GM12891 (cell line): ENCODE measurements at places on chromosomes 12 and 14.

DNA sequence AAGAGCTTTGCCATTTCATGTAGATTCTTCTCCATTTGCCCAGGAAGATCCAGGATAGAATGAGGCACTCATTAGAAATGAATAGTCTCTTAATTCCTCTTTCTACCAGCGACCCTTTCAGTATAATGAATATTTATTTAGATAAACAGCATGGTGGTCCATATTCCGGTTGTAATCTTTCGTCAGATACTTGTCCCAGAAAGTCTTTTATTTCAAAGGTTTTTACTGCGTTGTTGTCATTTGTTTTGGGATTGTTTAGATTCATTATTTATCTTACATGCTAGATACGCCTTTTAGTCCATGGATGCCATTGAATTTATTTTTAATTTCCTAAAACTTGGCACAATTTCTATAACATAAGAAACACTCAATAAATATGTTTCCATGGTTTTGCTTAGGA, 139.7 kb upstream of the FLRT2 start:
- no peak for DNase-seq

- DNase-seq = no peak
Observed at GRCh38 chr14:67575684-67576083, 24.4 kb downstream of the PIGH start.

- DNase-seq = no peak
Observed at GRCh38 chr14:65366802-65367565, 45.5 kb upstream of the FUT8 start.

- DNase-seq = no peak
Observed at GRCh38 chr14:37172024-37172869, at the start of gene SLC25A21. TSS of gene SLC25A21 (minus strand) at chr14:37172606.

GRCh38 chr14:73312687-73313086, 75.4 kb downstream of the PAPLN start:
- DNase-seq = no peak

GRCh38 chr14:100558226-100558625, 29.0 kb downstream of the BEGAIN start:
- no peak for DNase-seq

DNA sequence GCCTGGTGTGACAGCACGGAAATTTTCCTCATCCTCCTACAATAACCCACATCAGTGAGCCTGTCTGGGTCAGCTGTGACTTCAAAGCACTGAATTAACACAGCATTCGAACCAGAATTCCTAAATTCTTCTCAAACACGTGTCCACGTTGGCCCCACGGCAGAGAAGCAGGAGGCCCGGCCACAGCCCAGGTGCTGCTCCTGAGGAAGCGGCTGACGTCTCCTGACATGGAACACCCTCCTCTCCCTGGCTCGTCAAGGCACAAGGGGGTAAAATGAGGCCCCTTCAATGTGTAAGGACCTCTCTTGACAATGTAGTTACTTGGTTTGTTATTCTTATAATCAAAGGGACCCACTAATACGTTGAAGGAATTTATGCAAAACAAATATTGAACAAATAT, 156.3 kb upstream of the GSC start:
- no peak for DNase-seq

GRCh38 chr14:73238941-73239340, 1.6 kb downstream of the PAPLN start:
- no peak for DNase-seq

GRCh38 chr12:85423947-85424346, 143.9 kb downstream of the ALX1 start:
- no peak for DNase-seq

GRCh38 chr12:1993871-1994371, 10.3 kb downstream of the DCP1B start:
- DNase-seq = no peak

DNA sequence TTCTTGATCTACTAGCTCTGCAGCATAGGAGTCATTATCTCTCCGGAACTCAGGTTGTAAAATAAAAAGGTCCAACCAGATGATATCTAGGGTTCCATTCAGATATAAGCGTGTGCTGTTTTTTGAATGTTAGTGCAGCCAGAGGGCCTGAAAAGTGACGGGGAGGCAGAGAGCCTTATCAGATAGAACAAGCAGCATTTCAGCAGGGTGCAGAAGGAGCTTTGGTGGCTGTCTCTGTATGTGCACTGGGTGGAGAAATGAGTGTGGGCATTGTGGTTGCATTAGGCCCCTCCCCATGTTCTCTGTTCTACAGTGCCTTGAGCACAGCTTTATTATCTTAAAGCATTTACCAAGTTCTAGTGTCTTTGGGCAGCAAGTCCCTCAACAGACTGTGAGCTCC, 275.1 kb downstream of the NRXN3 start:
- DNase-seq = no peak

DNA sequence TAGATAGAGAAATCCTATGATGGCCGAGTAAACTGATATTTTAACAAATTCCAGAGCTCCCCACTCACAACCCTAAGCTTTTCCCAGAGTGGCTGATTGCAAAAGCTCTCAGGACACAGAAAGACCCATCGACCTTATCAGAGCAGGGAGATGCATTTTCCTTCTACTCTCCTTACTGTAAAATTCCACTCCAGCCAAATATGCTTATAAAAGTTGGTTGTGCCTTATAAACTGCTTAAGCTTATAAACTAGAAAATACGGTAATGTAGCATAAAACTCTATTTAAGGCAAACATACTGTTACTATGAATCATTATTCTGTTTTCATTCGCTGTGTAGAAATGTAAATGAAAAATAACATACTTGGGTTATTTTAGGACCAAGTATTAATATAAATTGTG, 41.6 kb upstream of the TRHDE start:
- no peak for DNase-seq

- no peak for DNase-seq
Observed at GRCh38 chr14:39442293-39442692, 10.1 kb upstream of the FBXO33 start.

GRCh38 chr12:117034701-117035151, 64.5 kb downstream of the TESC start:
- DNase-seq = no peak

GRCh38 chr14:71301611-71302010, 394.4 kb downstream of the PCNX1 start:
- DNase-seq = no peak

DNA sequence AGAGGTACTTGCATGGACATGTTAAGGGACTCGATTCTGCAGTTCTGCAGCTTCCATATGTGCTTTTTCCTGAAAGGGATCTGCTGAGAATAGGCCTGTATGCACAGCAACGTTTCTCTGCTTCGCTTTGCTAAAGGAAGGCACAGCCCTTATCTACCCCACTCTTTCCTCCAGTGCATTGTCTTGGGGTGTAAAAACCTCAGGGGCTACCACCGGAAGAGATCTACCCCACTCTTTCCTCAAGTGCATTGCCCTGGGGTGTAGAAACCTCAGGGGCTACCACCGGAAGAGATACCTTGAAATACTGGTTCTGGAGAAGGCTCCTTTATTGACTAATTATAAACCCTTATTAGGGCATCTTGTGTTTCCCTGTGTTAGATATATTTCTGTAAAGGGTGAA, 52.9 kb downstream of the SEL1L start:
- DNase-seq = no peak

DNA sequence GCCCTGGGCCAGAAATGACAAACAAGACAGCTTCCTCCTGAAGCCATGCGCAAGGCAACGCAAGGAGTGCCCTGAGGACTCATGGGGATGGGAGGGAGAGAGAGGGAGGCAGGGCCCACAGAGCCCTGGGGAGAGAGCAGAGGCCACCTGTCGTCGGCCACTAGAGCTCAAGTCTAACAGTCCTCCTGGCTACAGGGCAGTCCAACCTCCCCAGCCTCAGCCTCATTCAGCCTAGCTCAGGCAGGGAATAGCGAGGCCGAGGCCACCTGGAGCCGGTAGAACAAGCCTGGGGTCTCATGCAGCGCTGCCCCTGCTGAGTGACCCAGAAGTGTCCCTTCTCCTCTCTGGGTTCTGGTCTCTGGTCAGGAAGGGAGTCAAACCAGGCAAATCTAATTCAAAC, 69.5 kb downstream of the BCL11B start:
- DNase-seq = no peak

DNA sequence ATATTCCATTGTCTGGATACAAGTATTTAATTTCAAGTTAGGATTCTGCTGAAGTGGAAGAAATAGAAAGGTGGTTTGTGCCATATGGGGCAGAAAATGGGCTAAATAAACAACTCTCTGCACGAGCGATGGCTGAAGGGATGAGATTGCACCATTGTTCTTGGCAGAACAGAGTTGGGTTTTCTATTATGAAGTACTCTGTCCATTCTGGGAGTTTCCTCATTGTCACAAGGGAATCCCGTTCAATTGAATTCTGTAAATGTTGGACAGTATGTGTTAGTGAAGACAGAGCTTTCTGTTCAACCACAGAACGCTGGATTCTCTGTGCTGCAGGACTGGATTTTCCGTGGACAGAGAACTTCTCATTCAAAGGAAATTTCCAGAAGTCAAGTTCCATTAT, 345.5 kb upstream of the PRICKLE1 start:
- no peak for DNase-seq

DNA sequence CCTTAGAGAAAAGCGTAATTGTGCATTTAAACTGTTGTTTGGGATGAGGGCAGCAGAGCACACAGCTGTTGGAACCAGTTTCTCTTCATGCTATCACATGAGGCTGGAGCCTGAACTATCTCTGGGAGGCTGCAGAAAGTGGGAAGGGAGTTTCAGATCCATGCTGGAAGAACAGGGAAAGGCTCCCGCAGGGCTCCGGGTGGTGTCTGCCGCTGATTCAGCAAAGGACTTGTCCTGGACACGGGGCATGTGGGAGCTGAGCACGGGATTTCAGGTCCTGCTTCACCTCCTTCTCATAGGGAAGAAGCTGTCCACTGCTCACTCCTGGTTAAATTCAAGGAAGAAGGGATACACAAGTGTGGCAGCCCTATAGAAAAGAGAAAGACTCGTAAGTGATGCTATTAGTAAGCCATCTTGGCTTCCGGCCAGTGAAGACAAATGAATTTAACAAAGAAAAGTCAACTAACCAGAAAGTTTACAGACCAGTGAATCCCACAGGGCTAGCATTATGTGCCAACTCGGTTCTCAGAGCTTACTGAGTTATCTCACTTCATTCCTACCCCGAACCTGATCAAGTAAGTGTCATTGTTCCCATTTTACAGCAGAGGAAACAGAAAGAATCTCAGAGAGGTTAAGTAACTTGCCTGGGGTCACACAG, 6.7 kb upstream of the FZD10 start:
- DNase-seq = no peak

DNA sequence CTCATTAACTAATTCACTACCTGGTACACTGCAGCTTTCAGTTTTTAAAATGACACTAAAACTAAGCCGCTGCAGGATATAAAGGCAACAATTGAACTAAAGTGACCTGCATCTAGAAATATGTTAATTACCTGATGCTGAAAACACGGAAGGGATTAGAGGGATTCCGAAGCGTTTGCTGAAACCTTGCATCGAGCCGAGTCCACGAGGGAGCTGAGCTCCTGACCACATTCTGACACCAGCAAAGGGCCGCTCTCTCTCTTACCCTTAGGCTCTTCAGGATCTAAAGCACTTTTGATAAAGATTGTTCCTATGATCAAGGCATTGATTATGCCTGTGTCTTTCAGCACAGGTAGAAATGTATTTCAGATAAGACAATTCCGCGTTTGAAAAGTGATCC, 59.5 kb upstream of the CDKN3 start:
- no peak for DNase-seq

DNA sequence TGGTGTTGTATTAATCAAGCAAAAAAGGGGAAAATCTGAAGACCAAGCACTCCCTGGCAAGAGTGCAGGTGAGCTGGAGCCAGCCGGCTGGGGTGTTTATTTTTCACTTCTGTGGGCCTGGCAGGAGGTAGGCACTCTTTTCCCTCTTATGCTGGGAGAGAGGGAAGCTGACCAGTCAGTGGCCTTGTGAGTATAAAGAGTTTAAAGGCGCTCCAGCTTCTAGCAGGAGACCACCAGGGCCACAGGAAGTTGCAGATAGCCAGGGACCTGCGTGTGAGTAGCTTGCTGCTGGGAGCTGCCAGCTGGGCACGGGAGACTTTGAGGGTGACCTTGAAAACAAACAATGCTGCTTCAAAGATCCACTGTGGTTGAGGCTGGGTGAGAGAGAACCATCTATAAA, 217.4 kb upstream of the PWP1 start:
- no peak for DNase-seq

- no peak for DNase-seq
Observed at GRCh38 chr12:1314523-1314922, 279.9 kb downstream of the FBXL14 start.

GRCh38 chr12:124364543-124364942, 69.7 kb downstream of the RFLNA start:
- DNase-seq = no peak
